HCEC 1CT (cell line): ENCODE measurements at places on chromosomes 6 and 20.

- DNase-seq: no peak
These were observed 6.1 kb downstream of the PDRG1 start for GRCh38 chr20:31945785-31946184.

DNA sequence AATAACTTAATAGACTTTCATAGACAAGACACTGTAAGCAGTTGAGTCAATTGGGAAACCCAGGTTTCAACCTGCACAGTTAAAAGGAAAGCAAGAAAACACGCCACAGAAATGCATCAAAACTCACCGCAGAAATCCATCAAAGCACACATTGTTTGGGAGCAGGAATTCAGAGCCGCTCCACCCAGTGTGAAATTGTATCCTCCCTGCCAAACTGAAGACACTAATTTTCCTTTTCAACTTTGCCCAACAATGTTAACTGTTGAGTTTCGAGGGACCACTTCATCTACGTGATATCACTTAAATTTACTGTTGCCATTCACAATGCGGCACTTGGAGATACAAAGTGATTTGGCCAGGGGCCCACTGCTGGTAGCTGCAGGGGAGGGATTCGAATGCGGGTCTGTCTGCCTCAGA is 92.7 kb downstream of the DACT2 start:
- DNase-seq: no peak

DNA sequence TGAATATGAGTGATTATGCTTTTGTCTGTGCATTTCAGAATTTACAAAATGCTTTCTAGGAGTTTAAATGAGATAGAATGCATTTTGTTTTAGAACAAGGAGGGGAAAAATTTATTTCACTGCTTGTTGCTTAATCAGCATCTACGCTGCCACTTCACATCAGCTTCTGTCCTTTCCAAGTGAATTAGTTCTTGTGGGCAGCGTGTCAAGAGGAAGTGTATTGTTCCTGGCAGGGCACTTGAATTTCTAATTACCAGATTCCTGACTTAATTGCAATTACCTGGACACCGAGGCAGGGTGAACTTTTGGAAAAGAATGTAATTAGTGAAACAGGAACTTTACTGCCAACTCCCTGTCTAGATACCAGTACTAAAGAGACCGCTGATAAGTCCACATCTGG is 263.5 kb downstream of the TMEM242 start:
- DNase-seq: no peak

DNA sequence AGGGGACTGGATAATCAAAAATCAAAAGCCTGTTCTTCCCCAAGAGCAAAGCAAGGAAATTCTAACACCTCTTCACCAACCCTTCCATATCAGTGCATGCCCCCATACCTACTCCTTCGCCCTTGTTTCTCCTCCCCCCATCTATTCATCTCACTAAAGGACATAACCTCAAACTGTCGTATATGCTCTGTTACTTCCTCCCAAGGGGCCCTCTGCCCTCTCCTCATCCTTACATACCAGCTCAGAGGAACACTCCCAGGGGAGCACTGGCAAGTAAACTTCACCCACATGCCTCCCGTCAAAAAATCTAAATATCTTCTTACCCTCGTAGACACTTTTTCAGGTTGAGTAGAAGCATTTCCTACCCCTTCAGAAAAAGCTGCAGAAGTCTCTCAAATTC is 9.4 kb upstream of the ADTRP start:
- DNase-seq: no peak

- DNase-seq: no peak
These were observed 32.3 kb upstream of the LAMA4 start for GRCh38 chr6:112286500-112287144.

DNA sequence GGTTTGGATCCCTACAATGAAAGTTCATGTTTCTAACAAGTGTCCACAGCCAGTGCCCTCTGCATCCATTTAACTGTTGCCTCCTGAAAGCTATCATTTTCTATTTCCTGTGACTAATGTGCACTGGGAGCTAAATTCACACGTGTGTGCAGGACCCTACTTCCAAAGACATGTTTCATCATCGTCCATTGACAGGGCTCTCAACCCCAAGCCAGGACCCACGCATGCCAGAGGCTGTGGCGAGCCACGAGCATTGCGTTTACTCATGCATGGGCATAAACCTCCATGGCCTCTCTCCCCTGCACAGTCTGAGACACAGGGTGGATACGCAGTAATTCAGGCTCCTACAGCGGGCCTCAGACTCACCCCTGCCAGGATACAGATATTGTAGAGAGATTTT is 153.2 kb downstream of the MAFB start:
- no peak for DNase-seq

DNA sequence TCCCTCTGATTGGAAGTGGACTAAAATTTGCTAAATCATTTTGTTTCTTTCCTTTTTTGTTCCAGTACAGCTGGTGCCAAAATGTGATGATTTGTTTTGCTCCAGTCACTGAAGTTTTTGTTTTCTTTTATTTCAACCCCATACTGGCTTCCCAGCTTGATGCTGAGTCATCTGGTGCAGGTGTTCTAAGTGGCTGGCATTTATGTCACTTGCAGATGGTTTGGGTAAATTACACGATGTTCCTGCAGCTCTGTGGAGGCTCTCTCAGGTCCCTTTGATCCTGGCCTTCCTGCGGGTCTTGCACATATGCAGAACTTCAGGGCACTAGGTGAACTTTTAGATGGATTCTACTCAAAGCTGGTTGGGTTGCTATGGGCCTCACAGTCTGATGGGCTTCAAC is 577.7 kb downstream of the HAO1 start:
- DNase-seq: no peak

GRCh38 chr20:33377366-33377765 is 24.0 kb downstream of the CDK5RAP1 start:
- no peak for DNase-seq

DNA sequence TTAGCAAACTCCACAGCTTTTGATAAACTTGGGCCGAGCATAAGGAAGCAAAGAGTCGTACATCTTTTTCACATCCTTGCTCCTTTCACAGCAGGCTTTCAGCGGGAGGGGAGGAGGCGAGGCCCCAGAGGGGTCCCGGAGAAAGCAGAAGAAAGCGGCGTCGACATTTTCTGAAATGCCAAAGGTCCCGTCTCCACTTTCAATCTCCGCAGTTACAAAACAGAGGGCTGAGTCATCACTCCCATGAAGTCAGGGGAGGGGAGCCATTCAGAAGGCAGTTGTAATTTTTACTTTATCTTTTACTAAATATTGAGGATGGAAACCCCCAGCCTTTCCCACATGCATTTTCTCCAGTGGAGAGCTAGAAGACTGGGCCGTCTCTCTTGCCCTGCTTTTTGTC is 174.2 kb upstream of the THBS2 start:
- DNase-seq: peak; percentile 55

DNA sequence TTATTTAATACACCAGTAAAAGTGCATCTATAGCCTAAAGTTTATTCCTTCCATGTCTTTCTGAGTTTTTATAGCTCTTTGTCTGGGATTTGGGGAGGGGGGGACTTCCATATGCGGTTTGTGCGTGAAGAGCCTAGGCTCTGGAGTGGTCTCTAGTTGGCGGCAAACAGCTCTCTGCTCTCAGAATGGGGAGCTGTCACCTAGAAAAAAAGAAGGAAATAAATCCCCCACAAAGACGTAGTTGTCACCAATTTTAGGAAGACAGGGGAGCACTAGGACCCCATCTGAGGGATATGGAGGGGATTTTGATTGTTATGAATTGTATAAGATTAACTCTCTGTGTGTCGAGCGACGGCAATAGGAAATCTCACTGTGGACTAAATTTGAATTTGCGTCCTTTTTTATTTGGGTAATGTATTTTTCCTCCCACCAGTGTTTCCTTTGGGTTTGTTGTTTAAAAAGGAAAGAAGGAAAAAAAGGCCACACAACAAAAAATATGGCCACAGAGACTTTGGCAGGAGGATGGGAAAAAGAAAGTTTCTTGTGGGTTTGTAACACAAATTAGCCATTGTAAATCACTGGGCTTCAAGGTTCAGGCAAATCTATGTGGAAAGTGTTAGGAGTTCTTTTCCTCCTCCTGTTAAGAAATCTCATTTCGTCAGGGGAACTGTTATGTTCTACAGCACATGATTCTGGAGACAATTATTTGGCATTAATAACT is 7.4 kb downstream of the POU3F2 start:
- DNase-seq: no peak

DNA sequence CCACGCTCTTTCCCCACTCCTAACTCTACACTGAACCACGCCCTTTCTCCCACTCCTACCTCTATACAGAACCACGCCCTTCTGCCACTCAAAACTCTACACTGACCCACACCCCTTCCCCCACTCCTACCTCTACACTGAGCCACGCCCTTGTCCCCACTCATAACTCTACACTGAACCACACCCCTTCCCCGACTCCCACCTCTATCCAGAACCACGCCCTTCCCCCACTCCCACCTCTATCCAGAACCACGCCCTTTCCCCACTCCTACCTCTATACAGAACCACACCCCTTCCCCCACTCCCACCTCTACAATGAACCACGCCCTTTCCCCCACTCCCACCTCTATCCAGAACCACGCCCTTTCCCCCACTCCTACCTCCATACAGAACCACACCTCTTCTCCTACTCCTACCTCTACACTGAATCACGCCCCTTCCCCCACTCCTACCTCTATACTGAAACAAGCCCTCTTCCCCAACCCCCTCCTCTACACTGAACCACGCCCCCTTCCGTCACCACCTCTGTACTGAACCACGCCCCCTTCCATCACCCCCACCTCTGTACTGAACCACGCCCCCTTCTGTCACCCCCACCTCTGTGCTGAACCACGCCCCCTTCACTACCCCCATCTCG is 10.1 kb downstream of the PXMP4 start:
- DNase-seq: no peak

- no peak for DNase-seq
These were observed 613.2 kb upstream of the NOX3 start for GRCh38 chr6:156068881-156069280.

DNA sequence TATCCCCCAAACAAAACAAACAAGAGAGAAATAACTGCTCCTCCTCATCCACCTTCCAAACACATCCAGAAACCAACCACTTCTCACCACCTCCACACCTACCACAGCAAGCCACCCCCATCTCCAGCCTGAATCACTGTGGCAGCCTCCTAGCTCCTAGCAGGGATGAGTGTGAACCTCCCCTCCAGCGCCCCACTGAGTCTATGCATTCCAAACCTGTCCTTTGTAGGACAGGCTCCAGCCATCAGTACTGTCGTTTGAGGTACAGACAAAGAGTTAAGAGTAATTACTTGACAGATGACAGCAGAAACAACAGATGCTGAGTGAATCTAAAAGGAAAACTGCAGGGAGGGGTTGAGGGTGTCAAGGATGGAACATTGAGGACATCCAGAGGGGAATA is 2.4 kb downstream of the METTL24 start:
- DNase-seq: no peak

- peak; percentile 55 for DNase-seq
These were observed 39.6 kb upstream of the GFOD1 start for GRCh38 chr6:13526727-13527670.

DNA sequence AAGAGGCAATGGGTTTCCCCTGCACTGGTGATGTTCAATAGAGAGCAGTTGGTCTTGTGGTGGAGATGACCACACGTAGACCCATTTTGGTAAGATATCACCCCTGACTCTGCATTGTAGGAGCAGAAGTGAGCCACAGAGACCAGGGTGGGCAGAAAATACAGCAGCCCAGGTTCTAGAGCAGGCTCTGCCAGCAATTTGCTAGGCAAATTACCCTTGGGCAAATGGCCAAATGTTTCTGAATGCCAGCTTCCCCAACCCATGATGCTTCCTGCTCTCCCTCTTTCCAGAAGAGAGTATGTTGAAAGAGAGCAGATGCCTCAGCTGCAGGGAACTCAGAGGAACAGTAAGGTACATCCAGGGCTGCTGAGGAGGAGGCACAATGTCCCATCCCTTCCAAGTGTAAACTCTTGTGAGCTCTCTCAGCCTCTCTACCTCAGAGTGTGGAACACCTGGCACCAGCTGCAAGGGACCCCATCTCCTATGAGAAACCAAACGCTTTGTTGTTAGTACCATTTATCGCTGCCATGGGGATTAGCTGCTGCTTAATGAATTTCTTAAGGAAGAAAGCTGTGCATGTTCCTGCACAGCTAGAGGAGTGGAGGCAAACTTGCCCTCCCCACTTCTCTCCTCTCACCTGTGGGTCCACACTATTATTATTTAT is 317.5 kb upstream of the MOCS1 start:
- DNase-seq: no peak

DNA sequence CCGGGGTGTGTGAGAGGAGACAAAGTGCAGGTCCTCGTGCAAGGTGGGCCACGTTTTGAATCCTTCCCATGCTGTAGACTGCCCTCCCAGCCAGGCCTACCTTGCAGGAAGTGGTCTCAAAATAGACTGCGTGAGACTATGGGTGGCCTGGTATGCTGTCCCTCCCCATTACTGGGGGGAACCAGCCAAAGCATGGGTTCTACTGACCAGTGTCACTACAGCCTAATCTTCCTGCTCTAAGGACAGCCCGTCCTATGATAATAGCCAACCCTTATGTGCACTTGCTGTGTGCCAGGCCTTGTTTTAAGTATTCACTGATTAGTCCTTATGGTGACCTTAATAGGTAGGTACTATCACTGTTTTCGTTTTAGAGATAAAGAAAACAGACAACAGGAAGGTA is 38.0 kb downstream of the FOXP4 start:
- DNase-seq: no peak

GRCh38 chr6:62445521-62445920 is 159.5 kb upstream of the KHDRBS2 start:
- no peak for DNase-seq

GRCh38 chr6:14785493-14785790 is 460.4 kb upstream of the JARID2 start:
- no peak for DNase-seq

- DNase-seq: no peak
These were observed 111.0 kb upstream of the FRMD1 start for GRCh38 chr6:168190014-168190405.

GRCh38 chr20:34850969-34851368 is 21.7 kb downstream of the GGT7 start:
- DNase-seq: no peak

- DNase-seq: no peak
These were observed 59.2 kb upstream of the CD93 start for GRCh38 chr20:23145281-23145700.

DNA sequence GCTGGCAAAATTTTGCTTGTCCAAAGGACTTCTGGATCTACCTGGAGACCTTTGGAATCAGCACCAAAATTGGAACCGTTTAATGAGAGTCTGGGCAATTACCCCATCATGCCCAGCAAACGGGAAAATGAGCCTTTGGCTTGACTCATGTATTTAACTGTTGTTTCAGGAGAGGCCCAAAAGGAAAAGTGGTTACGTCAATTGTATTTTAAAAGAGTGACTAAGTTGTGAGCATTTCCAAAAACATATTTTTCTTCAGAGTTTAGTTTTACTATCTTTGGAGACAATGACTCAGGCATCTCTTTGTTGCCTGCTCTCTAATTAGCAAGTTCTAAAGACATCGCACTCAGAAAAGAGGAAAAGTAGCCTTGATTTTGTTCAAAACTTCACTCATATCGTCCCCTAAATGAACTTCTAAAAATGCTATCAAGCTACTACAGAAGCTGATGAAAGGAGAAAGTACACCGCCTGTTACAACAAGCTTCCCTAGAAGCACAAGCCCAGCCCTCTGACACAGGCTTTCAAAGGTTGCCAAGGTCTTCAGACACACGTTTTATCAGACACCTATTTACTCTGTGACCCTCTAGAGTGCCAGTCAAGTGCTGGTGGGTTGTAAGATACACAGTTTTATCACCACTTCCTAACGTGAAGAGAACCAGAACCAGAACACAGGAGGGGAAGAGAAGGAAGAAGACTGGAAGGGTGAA is 146.2 kb downstream of the TBX18 start:
- peak; percentile 91 for DNase-seq
